Coronary artery (tissue), 2 donors: ENCODE measurements at places on chromosomes 11 and 22.

GRCh38 chr11:118104491-118104890 lies 17.7 kb upstream of the SMIM35 start:
- no peak for DNase-seq

- no peak for DNase-seq
These were observed 6.7 kb downstream of the IL18 start for GRCh38 chr11:112156956-112157766.

GRCh38 chr11:128596250-128596649 lies 8.9 kb upstream of the ETS1 start:
- no peak for DNase-seq

DNA sequence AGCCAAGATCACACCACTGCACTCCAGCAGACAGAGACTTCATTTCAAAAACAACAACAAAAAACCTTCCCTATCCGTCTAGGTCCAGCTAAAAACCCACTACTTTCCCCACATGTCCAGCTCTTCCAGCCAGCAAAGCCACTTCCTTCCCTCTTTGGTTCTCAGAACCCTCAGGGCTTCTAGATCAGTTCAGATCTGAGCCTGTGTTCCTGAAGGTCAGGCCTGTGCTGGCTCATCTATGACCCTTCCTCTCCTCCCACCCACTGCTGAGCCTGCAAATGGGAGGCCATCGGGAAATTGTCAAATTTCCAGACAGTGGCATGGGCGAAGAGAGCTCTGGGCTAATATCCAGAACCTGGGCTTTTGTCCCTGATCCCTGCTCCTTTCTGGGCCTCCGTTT lies 37.8 kb downstream of the SLCO2B1 start:
- no peak for DNase-seq

- no peak for DNase-seq
These were observed 58.8 kb downstream of the CHRDL2 start for GRCh38 chr11:74672332-74672955.

DNA sequence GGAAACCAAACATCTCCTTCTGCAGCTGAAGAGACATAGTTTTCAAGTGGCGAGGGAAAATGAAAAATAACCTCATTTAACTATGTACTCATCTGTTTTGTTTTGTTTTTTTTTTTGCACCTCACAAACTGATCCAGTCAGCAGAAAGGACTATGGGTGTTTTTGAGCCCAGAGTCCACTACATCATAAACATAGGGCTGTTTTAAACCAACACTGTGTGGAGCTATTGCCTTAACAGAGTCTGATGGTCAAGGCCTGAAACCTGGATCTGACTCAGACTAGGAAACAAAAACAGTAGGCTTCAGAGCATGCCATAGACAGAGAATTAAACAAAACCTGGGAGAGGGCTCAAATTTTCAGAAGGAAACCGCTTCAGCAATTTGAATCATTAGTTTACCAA lies 99.3 kb upstream of the FSHB start:
- DNase-seq: no peak

GRCh38 chr11:126197277-126197939 lies 14.0 kb downstream of the RPUSD4 start:
- DNase-seq: no peak

GRCh38 chr11:27512238-27512637 lies 5.7 kb upstream of the LIN7C start:
- no peak for DNase-seq

GRCh38 chr22:43090130-43090789 lies 1.1 kb upstream of the TTLL1 start:
- no peak for DNase-seq

DNA sequence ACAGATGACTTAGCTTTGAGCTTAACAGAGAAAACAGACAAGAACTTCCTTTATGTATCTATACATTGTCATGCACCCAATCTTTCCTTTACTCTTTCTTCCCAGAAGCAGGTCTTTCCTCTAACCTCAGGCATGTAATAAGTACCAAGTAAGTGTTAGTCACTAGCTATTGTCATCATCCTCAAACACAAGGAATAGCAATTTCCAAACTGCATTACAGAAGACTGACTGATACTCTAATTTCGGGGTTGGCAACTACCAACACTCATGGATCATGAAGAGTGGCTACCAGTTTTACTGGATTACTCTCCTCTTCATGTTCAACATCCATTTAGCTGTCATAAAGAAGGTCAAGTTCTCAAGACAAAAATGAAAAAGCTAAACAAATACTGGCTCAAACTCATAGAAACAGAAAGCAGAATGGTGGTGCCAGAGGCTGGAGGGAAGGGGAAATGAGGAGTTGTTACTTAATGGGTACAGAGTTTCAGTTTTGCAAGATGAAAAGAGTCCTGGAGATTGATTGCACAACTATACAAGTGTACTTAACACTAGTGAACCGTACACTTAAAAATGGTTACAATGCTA lies 111.6 kb downstream of the SIK3 start:
- DNase-seq: no peak

GRCh38 chr11:7927635-7928034 lies 3.4 kb downstream of the OR10A6 start:
- no peak for DNase-seq

GRCh38 chr11:68966894-68967780 lies 13.6 kb downstream of the MRGPRD start:
- DNase-seq: peak; percentile 35

DNA sequence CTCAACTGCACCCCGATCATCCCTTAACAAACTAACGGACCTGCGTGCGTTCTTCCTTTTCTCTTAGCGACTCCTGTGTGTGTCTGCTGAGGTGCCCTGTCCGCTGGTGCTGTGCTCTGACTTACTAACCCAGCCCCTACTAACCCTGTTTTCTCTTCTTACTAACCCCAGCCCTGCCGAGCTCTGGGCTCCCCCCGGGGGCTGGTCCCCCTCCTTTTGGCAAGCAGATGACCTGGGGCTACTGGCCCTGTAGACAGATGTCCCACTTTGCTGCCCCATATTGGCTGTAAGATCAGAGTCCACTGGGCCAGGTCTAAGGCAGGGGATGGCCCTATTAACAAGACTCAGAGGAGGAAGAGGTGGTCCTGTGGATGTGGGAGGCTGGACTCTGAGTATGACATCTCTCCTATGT lies 14.7 kb downstream of the MIAT start:
- DNase-seq: peak; percentile 82

- DNase-seq: no peak
These were observed 20.3 kb upstream of the DGKZ start for GRCh38 chr11:46326813-46327416.

- no peak for DNase-seq
These were observed 5.6 kb downstream of the CD5 start for GRCh38 chr11:61107888-61108287.

DNA sequence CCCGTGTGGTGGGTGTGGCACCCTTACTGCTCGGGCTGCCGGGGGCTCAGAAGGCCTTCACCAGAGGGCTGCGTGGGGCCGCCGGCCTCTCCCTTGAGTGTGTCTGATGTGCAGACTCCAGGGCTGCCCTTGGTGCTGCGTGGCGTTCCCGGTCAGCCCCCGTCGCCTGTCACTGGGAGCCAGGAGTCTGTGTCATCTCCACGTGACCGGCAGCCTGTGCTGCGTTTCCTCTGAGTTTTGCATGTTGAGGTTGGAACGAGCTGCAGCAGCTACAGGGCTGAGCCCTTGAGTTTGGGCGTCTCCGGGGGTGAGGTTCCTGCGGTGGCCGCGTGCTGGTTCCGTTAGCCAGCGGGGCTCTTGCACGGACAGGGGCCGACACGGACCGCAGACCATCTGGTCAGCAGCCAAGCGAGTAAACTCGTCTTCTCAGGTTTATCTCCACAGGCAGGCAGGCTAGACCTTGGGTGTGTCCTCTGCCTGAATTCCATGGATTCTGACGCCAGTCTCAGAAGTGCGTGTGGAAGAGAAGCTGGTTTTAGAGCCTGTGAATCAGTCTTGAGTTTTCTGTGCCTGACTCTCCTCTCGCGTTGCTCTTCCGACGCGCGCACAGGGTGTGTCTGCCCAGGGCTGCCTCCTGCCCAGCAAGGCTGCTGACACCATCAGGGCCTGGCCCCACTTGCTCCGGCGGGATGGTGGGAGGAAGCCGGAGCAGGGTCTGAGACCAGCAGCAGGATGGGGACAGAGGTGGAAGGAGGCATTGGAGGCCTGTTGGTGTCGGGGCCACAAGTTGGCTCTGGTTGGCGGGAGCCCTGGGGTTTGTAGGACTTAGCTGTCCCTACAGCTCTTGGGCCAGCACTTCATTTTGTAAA lies 10.5 kb downstream of the PTDSS2 start:
- DNase-seq: no peak

GRCh38 chr11:106463796-106464201 lies 386.3 kb downstream of the AASDHPPT start:
- no peak for DNase-seq

- DNase-seq: no peak
These were observed 63.1 kb upstream of the CCDC90B start for GRCh38 chr11:83349296-83349695.

DNA sequence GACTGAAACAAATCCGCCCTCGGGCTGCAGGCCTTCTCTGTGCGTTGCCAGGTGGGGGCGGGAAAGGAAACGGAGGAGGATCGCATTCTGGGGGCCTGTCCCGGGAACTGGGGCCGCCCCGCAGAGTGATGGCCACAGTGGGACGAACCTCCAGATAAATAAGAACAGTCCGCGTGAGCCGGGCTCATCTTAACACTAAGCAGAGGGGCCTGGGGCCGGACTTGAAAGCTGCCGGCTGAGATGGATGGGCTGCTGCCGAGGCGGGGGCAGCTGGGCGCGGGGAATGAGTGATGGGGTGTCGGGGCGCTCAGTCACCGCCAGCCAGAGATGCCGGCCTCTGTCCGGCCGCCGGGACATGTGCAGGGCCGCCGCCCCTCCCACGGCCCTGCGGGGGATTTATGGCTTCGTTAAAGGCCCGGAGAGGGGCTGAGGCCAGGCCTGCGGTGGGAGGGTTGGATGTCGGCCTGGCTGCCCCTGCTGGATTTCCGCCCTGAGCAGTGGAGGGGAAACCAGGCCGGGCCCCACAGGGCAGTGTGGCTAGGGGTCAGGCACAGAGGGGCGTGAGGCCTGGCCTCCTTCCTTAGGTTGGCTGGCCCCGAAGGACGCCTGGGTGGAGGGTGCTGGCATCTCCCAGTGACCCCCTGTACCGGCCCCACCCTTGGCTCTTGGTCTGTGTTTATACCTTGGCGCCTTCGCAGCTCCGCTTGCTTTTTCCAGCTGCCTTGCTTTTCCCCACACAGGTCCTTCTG lies 45.3 kb upstream of the CD82 start:
- no peak for DNase-seq

GRCh38 chr11:130523166-130523565 lies 74.7 kb downstream of the ADAMTS15 start:
- no peak for DNase-seq

- DNase-seq: peak; percentile 69
These were observed 563.0 kb downstream of the MIAT start for GRCh38 chr22:27220339-27220738.

DNA sequence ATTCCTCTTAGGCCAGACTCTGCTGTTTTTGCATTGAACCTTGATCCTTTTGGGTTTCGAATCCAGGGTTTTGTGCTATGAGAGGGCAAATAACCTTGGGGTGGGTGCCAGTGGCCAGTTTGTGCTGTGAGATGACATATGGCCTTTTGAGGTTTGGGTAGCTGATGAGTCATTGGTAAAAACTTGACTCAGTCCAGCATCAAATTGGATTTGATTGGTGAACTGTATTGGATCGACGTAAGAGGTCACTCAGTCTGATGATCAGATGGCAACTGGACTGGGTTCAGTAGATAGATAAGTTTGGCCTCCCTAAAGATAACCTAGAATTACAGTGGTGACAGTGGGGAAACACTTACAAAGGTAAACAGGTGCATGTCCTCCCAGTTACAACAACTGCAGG lies 41.0 kb upstream of the XKR3 start:
- DNase-seq: no peak

- no peak for DNase-seq
These were observed 35.7 kb downstream of the DAGLA start for GRCh38 chr11:61715867-61716266.

DNA sequence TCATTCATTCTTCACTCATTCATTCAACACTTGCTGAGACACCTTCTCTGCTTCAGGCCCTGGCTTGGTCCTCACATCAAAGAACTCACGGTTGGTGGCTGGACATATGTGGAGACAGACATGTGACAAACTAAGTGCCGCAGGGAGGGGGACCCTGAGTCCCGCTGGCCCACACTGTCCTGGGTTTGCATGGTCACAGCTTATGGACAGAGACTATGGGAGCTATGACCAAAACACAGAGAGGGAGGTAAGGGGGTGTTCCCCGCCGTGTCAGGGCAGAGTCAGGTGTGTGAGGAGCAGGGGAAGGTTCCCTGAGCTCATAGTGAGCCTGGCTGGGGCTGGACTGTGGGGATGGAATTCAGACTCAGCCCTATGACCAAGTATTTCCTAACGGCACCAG lies 123.1 kb downstream of the MPPED1 start:
- no peak for DNase-seq

DNA sequence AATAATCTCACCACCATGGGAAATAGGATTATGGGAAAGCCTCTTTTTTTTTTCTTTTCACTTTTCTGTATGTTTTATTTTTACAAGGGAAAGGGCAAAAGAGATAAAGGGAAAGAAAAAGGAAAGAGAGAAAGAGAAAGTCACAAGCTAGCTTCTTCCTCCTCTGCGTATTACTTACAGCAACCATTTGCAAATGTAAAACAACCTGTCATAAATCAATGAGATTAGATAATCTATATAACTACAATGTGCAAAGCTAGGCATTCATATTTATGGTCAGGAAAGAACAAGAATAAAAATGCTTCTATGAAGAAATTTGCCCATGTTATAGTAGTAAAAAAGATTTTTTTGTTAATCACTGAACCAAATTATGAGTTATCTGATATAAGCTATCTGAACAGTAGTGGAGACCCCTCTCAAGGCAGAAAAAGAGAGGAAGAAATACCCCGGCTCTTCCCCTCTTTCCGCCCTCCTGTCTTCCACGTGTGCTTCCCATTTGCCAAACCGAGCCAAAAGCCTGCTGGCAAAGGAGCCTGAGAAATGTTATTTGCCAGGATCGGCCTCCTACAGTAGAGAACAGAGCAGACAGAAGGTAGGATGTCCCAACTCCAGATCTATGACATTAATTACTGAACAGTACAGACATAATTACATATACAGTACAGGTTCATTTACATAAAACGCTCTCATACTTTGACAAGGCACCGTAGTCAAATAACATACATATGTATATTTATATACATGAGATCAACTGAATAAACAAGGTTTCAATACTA lies 50.2 kb downstream of the ARHGAP32 start:
- no peak for DNase-seq

DNA sequence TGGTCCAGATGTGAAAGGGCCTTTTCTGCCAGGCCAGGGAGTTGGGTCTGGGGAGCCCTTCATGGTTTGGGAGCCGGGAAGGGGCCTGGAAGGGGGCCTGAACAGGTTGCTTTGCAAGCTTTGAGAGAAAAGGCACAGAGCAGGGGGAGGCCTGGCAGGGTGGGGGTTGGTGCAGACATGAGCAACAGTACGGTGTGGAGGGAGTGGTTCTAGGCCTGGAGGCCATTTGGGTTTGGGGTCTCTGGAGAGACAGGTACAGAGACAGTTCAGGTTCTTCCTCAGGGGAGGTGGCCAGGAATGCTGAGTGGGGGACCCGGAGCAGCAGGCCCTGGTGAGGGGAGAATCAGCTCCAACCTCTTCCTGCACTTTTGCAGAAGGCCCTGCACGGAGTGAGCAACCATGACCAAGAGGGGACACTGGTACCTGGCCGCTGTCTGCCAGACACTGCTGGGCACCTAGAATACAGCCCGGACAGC lies 1.4 kb downstream of the KDELR3 start:
- DNase-seq: no peak
